CD8-positive, alpha-beta T cell (primary cell): ENCODE measurements at places on chromosomes 3 and 15. TPM values are rescaled to one million over a fixed set of nuclear protein-coding genes. Genes with fewer than 3 reads are reported as not detected.

DNA sequence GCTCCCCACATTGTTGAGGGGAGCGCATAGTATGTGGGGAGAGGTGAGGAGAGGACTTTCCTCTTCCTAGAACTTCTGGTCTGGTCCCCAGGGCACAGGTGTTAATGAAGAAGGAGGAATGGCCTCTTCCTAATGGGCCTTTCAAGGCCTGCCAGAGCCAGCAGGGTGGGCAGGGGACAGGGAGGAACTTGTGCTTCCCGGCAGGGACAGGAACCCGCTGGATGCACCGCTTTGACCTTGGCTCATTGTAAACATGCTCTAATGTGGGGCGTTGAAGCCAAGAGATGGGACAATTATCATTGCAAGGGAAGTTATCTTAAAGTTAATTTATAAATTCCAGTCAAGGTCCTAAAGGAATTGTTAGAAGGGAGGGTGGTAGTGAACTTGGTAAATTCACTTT, 21.0 kb upstream of the CHRNB4 start:
- no peak for DNase-seq

DNA sequence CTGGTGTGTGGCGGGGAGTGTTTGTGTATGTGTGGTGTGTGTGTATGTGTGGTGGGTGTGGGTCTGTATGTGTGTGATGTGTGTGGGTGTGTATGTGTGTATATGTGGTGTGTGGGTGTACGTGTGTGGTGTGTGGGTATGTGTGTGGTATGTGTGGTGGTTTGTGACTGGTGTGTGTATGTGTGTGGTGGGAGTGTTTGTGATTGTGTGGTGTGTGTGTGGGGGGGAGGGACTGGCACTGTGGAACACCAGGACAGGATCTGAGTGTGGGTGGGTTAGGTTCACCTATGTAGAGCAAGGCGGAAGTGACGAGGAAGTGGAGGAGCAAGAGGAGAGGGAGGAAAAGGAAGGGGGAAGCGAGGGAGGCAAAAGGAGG, 510.8 kb downstream of the SHQ1 start:
- no peak for DNase-seq

GRCh38 chr15:74328331-74329056, 39.0 kb downstream of the CYP11A1 start:
- no peak for DNase-seq

GRCh38 chr3:133753779-133754164, 7.6 kb downstream of the TF start:
- DNase-seq: no peak

- no peak for DNase-seq
Measured at GRCh38 chr15:24898715-24899272, 56.0 kb upstream of the SNRPN start.

The SHISA5 gene
- total RNA-seq: 84.3 TPM
